ENCODE measurements at places on chromosomes 12 and 14. TPM values are rescaled to one million over a fixed set of nuclear protein-coding genes. Genes with fewer than 3 reads are reported as not detected.
A peak's percentile ranks its signal among the peaks of the same experiment; 100 is the strongest.

DNA sequence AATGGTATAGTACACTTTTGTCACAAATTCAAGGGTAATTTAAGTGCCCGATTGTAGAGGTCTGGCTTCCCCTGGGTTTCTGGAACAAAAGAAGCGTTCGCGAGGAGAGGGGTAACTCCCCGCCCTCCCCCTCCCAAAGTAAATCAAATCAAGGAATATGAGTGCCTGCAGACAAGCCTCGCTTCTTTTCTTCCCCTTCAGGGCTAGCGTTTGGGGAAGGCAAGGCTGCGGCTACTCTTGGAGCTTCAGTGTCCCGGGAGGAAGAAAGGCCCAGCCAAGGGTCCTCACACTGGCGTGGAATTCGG is 456 bp upstream of the TMPO start:
- peak overlapping the region; percentile 98 for H3K27ac ChIP-seq
- no peaks in the 10 kb centered on the region for H3K27me3 ChIP-seq
- DNase-seq, result no peak
- H3K36me3 ChIP-seq, result no peaks in the 10 kb centered on the region
- no peaks in the 10 kb centered on the region for H3K4me1 ChIP-seq

GRCh38 chr14:24662753-24663152 is 28.8 kb upstream of the GZMB start:
- H3K4me3 ChIP-seq, result no peak overlapping the region
- H3K4me1 ChIP-seq, result no peaks in the 10 kb centered on the region
- DNase-seq, result no peak

- no peaks in the 10 kb centered on the region for H3K36me3 ChIP-seq
- no peak for DNase-seq
- no peaks in the 10 kb centered on the region for H3K27me3 ChIP-seq
- H3K4me1 ChIP-seq, result no peaks in the 10 kb centered on the region
These were observed 57.2 kb upstream of the RIN3 start for GRCh38 chr14:92456215-92457015.

- H3K27ac ChIP-seq, result peak overlapping the region; percentile 96
- no peaks in the 10 kb centered on the region for H3K36me3 ChIP-seq
- peak overlapping the region; percentile 84 for H3K4me3 ChIP-seq
- no peak for DNase-seq
These were observed 5.3 kb downstream of the TBX3 start for GRCh38 chr12:114678718-114679117.

DNA sequence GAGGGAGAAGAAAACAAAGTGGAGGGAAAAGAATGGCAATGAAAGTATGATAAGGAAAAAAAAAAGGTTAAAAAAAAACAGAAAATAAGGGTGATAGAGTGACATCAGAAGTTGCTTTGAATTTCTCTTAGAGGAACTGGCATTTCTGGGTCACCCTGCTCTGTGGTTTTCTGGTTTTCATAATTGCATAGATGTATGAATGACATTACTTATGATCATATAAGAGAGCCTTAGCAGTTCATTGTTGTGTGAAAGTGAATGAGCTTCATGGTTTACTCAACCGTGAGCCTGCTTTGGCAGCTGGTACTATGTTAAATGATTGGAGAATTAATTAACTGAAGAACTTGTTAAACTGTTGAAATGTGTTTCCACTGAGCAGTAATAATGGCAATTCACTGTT is 336.4 kb upstream of the FBXO33 start:
- H3K36me3 ChIP-seq, result no peaks in the 10 kb centered on the region
- no peaks in the 10 kb centered on the region for H3K27me3 ChIP-seq
- no peaks in the 10 kb centered on the region for H3K4me1 ChIP-seq
- H3K27ac ChIP-seq, result no peak overlapping the region
- H3K4me3 ChIP-seq, result no peak overlapping the region

- no peaks in the 10 kb centered on the region for H3K27me3 ChIP-seq
- H3K27ac ChIP-seq, result no peak overlapping the region
- no peak for DNase-seq
These were observed 1374.6 kb downstream of the FSCB start for GRCh38 chr14:43132441-43132840.

DNA sequence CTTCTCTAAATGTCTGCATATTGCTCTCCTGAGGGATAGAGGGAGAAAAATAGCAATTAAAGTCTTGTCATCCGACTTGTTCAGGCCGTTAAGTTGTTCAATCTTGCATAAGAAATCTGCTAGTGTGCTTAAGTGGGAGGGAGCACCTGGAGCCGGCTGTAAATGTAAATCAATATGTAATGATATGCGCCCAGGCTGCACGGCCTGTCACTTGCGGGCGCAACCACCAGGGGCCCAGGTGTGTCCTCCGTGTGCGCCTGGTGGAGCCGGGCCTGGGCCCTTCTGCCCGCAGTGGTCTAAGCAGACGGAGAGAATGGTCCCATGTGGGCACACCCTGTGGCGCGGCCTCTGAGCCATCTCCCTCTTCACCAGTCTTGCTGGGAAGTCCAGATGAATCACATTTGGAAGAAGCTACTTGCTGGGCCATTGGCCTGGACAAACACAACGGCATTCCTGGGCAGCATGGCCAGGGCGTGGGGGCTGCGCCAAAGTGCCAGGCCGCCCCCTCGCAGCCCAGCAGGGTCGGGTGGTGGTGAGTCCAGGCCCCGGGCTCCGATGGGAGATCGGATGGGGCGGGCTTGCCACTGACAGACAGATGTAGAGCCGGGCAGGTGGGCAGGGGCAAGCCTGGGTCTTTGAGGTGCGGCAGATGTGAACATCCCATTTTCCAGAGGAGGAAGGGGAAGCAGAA is 193.3 kb upstream of the C14orf180 start:
- no peaks in the 10 kb centered on the region for H3K36me3 ChIP-seq
- H3K27me3 ChIP-seq, result no peaks in the 10 kb centered on the region
- peak; percentile 43 for DNase-seq
- H3K27ac ChIP-seq, result no peak overlapping the region
- H3K4me1 ChIP-seq, result no peaks in the 10 kb centered on the region

GRCh38 chr12:28486521-28486920 is 296.3 kb downstream of the CCDC91 start:
- DNase-seq, result no peak
- H3K36me3 ChIP-seq, result no peaks in the 10 kb centered on the region
- H3K27me3 ChIP-seq, result no peaks in the 10 kb centered on the region
- H3K4me3 ChIP-seq, result no peak overlapping the region

DNA sequence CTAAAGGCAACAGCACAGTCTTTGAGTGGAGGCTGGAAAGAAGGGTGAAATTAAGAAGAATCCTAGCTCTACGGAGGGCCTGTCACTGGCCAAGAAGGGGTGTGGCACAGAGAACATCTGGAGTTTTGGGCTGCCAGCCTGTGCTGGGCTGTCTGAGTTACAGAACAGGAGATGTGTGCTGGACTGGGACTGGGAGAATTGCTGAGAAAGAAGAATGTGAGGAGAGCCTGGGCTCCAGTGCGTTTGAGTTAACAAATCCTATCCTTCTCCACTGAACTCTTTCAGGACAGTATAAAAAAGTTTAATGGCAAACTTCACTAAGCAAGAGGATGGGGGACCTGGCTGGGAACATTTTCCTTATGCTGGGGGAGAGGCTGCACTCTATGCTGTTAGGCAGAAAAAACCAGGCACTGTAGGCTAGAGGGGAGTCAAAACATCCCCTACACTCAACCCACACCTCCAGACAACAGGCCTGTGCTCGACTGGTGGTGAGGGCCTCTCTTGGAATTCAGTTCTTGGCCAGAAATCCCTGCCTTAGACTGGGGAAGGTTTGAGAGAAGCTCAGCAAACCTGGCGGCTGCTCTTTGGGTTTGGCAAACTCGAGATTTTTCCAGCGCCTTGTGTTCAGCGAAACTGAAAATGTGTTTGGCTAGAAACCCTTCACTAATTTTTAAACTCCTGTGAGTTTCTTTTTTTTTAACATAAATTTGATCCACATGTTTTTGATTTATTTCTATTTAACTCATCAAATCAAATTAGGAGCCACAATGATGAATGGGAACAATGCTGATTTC is 217.3 kb downstream of the MON2 start:
- DNase-seq, result peak; percentile 75
- H3K27ac ChIP-seq, result peak overlapping the region; percentile 84
- no peaks in the 10 kb centered on the region for H3K36me3 ChIP-seq
- H3K4me1 ChIP-seq, result peaks cover 4% of the 10 kb centered on the region

- H3K36me3 ChIP-seq, result no peaks in the 10 kb centered on the region
- no peak overlapping the region for H3K27ac ChIP-seq
- H3K27me3 ChIP-seq, result no peaks in the 10 kb centered on the region
- no peak overlapping the region for H3K4me3 ChIP-seq
- peak; percentile 47 for DNase-seq
These were observed 57.0 kb upstream of the DIO3 start for GRCh38 chr14:101504096-101504948.

DNA sequence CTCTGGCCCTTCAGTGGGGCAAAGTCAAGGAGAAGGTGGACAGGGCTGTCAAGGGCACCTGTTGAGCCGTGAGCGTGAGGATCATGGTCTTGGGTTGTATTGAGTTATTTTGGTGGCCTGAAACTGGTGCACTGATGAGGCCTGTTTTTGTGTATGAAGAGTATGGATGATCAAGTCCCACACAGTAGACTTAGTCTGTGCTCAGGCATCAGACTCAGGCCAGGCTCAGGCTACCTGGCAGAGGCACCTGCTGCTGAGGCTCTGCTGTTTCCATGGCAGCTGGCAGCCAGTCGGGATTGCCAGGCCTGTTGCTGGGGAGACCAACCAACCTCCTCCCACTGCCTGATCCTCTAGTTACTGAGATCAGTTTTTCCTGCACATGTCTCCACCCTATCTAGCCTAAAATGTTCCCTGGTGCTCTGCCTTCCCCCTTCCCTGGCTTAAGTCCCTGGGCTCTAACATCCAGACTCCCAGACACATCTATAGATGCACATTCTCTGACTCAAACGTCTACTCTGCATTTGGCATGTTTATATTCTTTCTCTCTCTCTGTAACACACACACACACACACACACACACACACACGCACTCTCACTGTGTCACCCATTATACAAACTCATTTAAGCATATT is 5.1 kb downstream of the JPH4 start:
- no peak for DNase-seq
- peaks cover 4% of the 10 kb centered on the region for H3K4me1 ChIP-seq
- H3K4me3 ChIP-seq, result no peak overlapping the region
- H3K27me3 ChIP-seq, result peaks cover 12% of the 10 kb centered on the region

DNA sequence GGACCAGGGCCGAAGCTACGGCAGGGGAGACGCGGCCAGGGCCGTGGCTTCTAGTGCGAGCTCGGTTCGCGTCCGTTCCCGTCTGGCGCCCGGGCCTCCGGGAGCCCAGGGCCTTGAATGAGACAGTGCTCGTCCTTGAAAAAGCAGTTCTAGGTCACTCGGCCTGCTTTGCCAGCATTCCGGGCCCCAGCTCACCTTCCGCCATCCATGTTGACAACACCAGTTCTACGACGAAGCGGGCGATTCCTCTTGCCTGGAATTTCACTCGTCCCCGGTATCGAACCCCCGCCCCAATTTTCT is 4.5 kb downstream of the OR10AD1 start:
- no peak for DNase-seq
- H3K27ac ChIP-seq, result peak overlapping the region; percentile 99
- H3K27me3 ChIP-seq, result no peaks in the 10 kb centered on the region

DNA sequence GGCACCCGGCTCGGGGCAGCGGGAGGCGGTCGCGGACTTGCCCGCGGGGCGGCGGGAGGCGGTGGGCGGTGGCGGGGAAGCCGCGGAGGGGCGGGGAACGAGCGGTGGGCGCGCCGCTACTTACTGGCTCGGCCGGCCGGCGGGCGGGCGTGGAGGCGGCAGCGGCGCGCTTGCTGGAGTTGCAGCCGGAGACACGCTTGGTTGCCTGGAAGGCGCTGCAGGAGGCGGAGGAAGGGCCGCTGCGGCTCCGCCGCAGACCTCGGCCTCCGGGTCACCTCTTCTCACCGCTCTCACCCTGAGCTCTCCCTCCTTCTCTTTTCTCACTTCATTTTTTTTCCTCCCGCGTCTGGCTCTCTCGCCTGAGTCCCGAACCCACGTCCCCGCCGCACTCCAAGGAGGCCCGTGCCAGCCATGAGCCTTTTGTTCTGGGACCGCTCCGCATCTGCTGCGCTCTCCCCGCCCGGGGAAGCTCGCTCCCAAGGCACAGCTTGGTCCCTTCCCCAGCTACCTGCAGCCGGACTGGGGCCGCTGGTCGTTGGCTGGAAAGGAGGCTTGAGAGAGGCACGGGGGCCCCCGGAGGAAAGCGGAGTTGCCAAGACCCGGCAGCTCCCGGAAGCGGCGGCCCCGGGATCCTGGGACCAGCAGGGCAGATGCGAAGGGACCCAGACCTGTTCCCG is 592 bp upstream of the KCNK10 start:
- peak overlapping the region; percentile 59 for H3K4me3 ChIP-seq
- no peak overlapping the region for H3K27ac ChIP-seq
- peaks cover 74% of the 10 kb centered on the region for H3K27me3 ChIP-seq
- no peaks in the 10 kb centered on the region for H3K36me3 ChIP-seq

GRCh38 chr12:116476227-116476822 is 82.9 kb upstream of the MAP1LC3B2 start:
- no peaks in the 10 kb centered on the region for H3K36me3 ChIP-seq
- DNase-seq, result no peak
- no peak overlapping the region for H3K27ac ChIP-seq
- no peaks in the 10 kb centered on the region for H3K27me3 ChIP-seq

DNA sequence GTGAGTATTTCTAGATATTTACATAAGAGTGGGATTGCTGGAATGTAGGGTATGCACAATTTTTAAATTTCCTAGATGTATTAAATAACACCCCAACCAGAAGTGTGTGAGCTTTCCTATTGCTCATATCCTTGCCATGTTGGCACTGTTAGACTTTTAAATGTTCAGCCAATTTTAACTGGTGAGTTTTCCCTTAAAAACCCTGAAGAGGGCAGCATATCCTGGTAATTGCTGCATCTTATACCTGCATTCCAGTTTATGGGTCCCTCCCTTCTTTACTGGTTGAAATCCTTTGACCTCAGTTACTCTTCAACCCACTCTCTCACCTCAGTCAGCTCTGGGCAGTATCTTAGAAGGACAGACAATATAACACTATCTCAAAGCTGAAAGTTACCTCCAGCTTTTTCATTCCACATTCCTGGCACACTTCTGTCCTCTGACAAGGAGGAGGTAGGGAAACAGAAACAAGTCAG is 270.6 kb downstream of the PAWR start:
- peak overlapping the region; percentile 71 for H3K27ac ChIP-seq
- H3K27me3 ChIP-seq, result no peaks in the 10 kb centered on the region
- H3K36me3 ChIP-seq, result no peaks in the 10 kb centered on the region
- H3K4me1 ChIP-seq, result no peaks in the 10 kb centered on the region
- no peak for DNase-seq
- H3K4me3 ChIP-seq, result no peak overlapping the region

DNA sequence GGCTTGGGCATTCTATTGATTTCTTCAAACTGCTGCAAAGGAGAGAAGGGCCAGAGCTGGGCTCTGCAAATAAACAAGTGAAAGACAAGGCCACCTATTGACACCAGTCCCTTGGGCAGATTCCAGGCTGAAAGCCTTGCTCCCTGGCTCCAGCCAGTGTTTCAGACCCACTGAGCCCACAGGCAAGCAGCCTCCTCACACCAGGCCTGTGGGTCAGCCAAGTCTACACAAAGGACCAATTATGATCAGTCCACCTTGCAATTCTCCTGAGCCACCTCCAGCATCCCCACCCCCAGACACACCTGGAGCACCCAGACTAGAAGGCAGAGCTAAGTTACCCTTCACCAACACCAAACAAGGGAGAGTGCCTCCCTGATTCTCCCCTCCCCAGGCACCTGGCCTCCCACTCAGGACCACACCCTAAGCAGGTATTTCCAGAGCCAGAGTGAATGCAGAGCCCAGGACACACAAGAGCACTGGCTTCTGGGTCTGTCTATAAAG is 13.8 kb downstream of the ACTN1 start:
- H3K27me3 ChIP-seq, result no peaks in the 10 kb centered on the region

The PZP gene
- total RNA-seq, result not detected

The SLC8A3 gene
- 0.59 TPM for total RNA-seq

The GRIP1 gene
- 6.3 TPM for total RNA-seq

The TTC5 gene
- 21.0 TPM for total RNA-seq

The NEUROD4 gene
- total RNA-seq, result not detected

The HSPB8 gene
- 44.5 TPM for total RNA-seq
